ENCODE measurements at places on chromosomes 11 and 22.

DNA sequence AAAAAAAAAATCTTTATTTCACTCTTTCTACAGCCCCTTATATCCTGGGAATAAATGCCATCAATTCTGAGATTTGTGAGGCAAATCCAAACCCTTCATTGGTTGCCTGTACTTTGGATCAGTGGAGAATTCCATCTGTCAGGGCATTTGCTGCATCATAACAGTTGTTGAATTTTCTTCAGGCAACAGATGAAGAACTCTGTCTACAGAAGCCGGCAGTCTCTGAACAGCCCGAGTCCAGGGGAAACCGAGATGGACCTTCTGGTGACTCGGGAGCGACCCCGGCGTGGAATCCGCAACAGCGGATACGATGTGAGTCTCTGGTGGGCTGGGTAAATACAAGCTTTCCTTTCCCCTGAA lies 82.3 kb downstream of the C11orf91 start:
- DNase-seq: no peak

- peak; percentile 94 for DNase-seq
Measured at GRCh38 chr11:64859542-64860414, 15.3 kb upstream of the CDC42BPG start.

DNA sequence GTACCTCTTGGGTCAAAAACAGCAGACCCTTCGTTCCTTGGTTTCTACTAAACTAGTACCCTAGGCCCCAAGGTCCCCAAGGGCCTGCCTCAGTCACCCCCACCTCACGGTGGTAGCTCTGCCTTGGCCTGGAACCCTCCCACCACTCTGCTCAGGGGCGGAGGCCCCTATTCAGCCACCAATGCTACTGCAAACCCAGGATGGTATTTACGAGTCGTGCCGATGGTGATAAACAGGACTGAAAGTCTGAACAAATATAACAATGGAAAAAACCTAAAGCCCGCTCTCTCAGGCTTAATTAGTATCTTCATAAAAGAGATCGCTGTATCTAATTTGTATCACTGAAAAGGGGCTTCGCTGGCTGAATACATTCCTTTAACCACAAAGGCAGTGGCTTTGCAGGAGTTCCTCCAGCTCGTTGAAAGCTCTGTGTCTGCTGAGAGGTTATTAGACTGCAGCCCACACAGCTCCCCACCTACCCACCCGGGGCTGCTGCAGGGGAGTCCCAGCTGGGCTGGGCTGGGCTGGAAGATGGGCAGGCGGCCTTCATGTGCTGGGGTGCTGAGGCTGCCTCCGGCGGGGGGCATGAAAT lies 15.2 kb downstream of the SHISAL1 start:
- no peak for DNase-seq

DNA sequence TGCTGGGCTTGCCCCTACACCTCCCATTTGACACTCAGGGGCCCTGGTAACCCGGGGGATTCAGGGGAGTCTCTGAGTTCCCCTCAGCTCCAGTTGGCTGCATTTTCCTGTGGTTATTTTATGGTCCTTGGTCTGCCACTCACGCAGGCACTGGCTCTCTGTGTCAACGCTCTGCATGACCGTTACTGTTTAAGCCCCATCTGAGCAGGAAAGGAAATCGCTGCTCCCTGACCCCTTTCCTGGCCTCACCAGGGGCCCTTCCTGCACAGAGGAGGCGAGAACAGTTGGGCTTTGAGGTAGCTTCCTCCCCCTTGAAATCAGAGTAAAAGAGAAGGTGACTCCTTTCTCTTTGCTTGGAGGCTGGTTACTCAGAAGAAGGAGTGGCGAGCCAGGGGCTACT lies 2.4 kb downstream of the C1QTNF4 start:
- no peak for DNase-seq

DNA sequence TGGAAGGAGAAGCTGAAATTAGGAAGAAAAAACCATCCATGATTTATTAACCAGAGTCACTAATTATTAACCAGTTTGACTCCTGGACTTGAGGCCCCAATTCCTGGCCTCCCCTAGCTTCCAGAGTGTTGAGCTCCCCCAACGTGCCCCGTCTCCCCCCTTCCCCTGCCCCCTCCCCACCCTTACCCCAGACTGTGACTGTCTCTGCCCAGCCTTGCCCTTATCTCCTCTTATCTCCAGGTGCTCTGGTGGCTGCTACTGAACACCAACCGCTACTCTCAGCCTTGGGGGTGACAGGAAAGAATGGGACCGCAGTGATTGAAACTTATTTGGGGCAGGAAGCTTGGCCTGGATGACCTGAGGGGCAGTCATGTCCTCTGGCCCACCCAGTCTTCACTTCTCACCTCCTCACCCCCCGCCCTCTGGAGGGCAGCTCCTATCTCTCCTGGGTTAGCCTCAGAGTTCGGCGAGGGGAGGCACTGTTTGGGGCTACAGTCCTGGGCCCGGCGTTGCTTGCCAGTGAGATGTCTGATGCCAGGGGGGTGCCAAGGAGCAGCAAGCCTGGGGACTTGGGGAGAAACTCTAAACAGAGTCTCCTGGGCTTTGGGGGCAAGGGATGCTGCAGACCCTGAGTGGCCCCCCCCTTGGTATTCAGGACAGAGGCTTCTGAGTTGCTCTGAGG lies 15.5 kb downstream of the NECTIN1 start:
- no peak for DNase-seq

GRCh38 chr11:85620256-85620655 lies 6.9 kb downstream of the DLG2 start:
- peak; percentile 9 for DNase-seq
